ENCODE measurements at places on chromosomes 13 and 19.

DNA sequence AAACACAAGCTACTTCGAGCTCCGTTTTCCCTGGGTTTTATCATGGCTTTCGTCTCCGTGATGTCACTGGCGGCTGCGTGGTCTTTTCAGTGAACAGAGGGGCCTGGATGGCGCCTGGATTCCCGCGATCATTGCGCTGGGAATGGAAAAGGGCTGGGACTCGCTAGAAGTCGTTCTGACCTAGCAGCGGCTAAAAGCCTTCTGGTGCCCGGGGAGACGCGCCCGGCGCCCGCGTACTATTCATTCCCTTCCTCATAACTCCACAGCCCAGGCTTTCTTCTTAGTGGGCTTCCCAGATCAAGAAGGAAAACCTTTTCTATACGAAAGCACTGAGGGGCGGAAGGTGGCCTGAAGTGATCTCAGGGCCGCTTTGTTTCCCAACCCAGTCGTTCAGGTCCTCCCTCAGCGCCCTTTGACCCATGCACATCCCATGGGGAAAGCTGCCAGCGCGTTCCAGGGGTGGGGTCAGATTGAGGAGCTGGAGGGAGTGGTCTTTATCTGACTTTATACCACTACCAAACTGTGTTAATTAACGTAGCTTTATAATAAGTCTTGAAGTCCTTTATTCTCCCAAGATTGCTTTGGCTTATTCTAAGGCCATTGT lies 96.6 kb downstream of the ELF1 start:
- no peak for DNase-seq

- no peak for DNase-seq
Observed at GRCh38 chr13:68168448-68168847, 938.3 kb upstream of the PCDH9 start.

GRCh38 chr19:824885-825284 lies 2.8 kb upstream of the AZU1 start:
- DNase-seq, result no peak

DNA sequence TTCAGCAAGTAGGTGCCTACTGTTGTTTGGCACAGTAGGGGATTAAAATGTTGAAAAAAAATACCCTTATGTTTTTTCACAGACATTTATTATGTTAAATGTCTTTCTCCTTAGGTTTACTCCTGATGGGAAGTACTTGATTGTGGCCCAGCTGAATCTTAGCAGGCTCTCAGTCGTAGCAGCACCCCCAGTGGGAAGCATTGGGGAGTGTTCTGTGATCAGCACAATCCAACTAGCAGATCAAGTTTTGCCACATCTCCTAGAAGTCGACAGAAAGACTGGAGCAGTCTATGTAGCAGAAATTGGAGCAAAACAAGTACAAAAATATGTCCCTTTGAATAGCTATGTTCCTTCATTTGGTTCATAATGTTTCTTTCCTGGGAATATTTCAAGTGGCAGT lies 9.3 kb downstream of the NHLRC3 start:
- DNase-seq, result no peak

- peak; percentile 61 for DNase-seq
Observed at GRCh38 chr19:3075605-3076431, 13.5 kb upstream of the TLE5 start.

GRCh38 chr13:29547153-29547552 lies 48.3 kb downstream of the SLC7A1 start:
- no peak for DNase-seq

- no peak for DNase-seq
Observed at GRCh38 chr19:7860714-7861618, 13.2 kb downstream of the PRR36 start.
